Left cardiac atrium (tissue), 4 donors: ENCODE measurements at places on chromosomes 3 and 15. TPM values are rescaled to one million over a fixed set of nuclear protein-coding genes. Genes with fewer than 3 reads are reported as not detected.

The EPB42 gene
- 0.68 TPM for total RNA-seq

The STRA6 gene
- total RNA-seq = not detected

The SLC28A2 gene
- not detected for total RNA-seq

The CDHR4 gene
- total RNA-seq = not detected

The WNT5A gene
- total RNA-seq = 3.0 TPM

The GABRA5 gene
- total RNA-seq = 1.6 TPM

The PLCL2 gene
- total RNA-seq = 29.3 TPM

The RAB6B gene
- 41.6 TPM for total RNA-seq

The LINGO1 gene
- 7.7 TPM for total RNA-seq

The SLC6A1 gene
- 1.2 TPM for total RNA-seq

The TMC3 gene
- not detected for total RNA-seq
